ENCODE measurements at places on chromosomes 4 and X. TPM values are rescaled to one million over a fixed set of nuclear protein-coding genes. Genes with fewer than 3 reads are reported as not detected.

DNA sequence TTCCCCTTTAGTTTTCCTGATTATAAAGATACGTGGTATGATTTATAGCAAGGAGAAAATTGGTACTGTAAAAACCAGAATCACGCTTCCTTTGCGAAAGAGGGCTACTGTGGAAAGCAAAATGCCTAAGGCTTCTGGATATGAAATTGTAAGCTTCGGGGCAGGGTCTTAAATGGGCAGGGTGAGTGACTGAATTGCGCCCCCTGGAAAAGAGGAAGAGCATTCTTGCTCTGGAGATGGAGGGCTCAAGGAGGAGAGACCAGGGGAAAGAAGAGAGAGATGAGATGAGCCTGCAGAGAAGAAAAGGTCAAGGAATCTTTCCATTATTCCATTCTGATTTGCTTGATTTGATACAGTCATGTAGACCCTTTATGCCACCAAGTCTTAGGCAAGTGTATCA, 13.1 kb upstream of the ETNPPL start:
- no peak for DNase-seq

DNA sequence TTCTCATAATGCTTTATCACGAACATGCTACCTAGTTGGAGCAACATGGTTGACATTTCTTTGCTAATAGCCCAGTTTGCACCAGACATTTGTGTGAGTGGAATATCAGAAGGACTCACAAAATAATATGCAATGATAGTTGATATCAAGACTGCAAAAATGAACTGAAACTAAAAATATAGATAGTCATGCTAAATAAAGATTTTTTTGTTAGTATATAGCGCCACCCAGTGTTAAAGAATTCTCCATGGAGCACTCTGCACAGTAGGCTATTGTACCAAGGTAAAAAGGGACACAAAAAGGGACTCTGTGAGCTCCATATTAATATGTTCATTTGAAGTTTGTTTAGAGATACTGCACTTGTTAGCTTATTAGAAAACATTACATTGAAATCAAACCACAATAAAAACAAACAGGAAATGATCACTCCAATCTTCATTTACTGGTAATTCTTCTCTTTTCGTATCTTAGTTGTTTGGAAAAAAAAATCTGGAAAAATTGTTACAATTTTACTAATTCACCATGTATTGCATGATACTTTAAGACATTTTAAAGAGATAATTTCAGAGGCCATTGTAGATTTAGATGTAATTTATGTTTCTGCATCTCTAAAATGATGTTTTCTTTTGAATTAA, 1509.6 kb downstream of the ADGRL3 start:
- DNase-seq: no peak

GRCh38 chr4:128869776-128870509, 60.4 kb downstream of the JADE1 start:
- DNase-seq: no peak

DNA sequence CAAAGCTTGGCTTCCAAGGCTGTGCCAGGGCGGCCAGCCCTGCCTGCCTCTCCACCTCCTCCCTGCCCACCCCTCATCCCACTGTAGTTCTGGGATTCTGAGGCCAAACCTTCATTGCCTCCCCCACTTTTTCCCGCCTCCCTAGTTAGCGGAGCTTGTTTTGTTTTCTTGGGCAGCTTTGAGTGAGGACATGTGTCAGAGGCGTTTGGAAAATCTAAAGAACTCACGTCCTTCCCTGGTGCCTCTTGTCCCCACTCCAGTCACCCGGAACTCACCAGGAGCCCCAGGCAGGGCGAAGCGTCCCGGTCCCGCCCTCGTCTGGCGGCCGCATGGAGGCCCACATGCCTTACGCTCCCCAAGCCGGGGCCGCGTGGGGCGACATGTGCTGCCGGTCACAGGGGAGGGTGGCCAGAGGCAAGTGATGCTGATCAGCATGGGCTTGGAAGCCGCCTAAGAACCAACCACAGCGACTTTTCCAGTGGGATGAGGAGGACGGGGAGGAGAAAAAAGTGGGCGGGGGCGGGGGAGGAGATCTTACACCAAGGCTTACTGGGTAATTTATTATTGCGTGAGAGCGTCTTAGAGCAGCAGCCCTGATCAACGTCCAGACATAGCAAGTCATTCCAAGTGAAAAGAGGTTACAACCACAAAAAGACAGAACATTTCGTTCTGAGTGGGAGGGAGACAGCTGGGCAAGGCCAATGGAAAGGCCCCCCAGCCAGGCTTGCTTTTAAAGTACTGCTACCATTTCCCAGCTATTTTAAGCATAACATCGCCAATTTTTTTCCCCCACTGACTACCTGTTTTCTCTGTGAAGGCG, 48.5 kb downstream of the PRPS1 start:
- DNase-seq: peak; percentile 59

DNA sequence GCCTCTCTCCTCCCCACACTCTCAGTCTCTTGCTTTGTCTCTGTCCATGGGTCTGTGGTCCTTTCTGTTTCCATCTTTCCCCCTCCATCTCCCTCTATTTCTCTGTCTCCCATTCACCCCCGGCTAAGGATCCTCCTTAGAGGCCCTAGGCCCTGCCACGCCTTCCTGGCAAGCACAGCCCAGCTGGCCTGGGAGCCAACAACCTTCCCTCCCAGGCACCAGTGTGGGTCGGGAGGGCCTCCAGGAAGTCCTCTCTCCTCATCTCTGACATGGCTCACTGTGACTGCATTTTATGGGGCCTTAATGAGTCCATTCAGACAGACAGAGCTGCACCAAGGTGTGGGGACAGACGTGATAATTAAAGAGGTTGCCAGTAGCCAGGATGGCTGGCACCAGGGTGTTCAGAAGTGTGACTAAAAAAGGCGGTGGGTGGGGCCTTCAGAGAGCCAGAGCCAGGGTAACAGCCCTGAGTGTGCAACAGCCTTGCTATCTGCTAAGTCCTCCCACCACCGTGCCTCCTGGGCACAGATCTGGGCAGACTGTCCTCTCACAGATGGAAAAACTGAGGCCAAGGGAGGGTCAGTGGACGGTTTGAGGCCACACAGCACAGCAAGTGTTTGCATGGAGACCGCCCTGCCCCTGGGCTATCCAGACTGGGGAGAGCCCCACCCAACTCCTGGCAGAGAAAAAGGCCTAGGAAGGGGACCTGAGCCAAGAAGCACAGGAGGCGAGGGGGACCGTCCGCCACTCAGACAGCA, 31.5 kb downstream of the BLOC1S4 start:
- DNase-seq: no peak

- no peak for DNase-seq
Measured at GRCh38 chrX:56402207-56402606, 161.2 kb upstream of the UBQLN2 start.

DNA sequence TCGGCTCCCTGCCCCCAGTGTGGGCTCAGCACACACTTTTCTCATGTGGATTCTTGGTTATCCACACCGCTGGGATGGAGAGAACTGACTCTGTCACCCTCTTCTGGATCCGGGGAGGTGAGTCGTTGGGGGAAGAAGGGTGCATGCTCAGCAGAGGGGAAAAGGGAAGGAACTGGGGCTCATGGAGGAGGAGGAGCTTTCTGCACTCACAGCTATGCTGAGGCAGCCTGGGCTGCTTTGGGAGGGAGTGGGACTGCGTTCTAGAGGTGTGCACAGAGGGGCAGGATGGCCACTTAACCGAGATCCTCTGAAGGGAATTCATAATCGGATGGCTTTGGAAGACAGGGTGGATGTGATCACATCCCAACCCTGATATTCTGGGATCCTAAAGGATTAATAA, 51.6 kb downstream of the RTL5 start:
- no peak for DNase-seq

- no peak for DNase-seq
Measured at GRCh38 chr4:158422546-158422945, 99.1 kb upstream of the RXFP1 start.

DNA sequence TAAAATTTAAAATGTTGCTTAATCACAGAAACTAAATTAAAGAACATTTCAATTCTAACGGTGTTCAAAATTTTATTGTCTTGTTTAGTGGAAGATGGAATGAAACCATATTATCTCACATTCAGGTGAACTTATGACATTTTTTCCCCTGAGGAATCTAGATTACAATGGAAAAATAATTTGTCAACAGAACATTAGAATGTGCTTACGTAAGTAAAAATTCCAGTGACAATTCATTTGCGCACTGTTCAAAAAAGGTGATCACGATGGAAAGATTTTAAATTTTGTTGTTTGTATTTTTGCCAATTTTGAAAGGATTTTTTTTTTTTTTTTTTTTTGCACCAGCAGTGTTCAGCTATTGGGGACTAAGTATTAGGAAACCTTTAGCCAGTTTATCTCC, 23.3 kb upstream of the SORBS2 start:
- no peak for DNase-seq

DNA sequence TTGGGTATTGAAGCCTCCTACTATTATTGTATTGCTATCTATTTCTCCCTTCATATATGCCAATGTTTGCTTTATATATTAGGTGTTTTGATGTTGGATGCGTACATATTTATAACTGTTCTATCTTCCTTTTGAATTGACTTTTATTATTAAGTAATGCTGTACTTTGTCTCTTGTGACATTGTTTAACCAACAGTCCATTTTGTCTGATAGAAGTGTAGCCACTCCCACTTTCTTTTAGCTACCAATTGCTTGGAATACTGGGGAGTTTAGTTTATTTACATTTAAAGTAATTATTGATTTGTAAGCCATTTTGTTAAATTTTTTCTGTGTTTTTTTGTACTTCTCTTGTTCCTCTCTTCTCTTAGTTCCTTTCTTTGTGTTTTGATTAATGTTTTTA, 195.9 kb downstream of the GC start:
- DNase-seq: no peak

DNA sequence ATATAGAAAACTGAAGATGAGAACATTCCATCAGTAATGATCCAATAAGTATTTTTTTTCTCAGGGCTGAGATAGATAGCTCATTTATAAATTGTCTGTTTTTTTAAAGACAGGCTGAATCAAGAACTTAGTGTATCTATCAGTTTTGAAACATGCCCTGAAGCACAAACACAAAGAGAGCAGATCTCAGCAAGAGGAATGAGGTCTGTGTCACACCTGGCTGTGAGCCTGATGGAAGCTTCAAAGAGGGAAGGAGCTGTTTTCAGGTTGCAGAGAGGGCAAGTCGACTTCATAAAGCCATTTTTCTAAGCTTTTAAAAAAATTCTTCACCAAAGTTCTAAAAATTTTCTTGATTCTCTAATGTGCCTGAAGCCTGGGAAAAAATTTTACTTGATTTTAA, 434.9 kb downstream of the PDGFC start:
- DNase-seq: no peak

GRCh38 chr4:151908201-151908600, 147.4 kb upstream of the GATB start:
- no peak for DNase-seq

DNA sequence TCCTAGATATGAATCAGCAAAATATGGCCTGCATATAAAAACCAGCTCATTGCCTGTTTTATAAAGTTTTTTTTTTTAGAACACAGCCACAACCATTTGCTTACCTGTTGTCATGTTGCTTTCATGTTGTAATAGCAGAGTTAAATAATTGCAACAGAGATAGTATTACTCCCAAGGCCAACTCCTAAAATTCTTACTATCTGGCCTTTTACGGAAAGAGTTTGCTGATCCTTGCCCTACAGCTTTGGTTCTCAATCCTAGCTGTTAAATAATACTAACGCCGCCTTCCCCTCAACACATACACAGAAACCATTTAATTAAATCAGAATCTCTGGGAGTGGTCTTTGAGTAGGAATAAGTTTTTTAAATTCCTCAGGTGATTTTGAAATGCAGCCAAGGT, 231.3 kb upstream of the TET2 start:
- DNase-seq: no peak

DNA sequence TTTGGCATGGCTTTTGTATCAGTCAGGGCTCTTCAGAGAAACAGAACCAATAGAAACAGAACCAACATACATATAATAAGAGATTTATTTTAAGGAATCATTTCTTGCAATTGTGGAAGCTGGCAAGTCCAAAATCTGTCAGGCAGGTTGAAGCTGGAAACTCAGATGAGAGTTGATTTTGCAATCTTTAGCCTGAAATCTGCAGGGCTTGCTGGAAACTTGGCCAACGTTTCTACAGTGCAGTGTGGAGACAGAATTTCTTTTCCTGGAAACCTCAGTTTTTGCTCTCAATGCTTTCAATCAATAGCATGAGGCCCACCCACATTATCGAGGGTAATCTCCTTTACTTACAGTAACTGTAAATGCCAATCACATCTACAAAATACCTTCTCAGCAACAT, 45.4 kb downstream of the COMMD8 start:
- DNase-seq: no peak

DNA sequence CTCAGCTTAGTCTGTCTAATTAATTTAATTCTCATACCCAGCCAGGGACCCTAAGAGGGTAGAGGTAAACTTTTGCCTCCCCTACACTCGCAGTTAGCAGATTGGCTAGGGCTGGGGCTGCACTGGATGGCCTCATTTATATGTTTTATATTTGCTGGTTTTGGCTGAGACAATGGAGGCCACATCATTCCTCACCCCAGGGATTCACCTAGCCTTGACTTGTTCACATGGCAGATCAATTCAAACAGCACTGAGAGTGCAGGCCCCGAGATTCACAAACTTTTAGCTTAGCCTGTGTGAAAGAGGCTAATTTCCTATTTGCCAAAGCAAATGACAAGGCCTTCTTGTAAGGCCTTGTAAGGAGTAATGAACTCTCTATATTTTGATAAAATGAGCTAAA, 844.4 kb downstream of the ARAP2 start:
- DNase-seq: no peak

Gene CNGA2
- not detected for total RNA-seq

Gene SHROOM3
- total RNA-seq: not detected

Gene RASGEF1B
- 8.2 TPM for total RNA-seq

Gene GAGE12H
- not detected for total RNA-seq

Measured in activated naive CD8-positive, alpha-beta T cell treated with anti-CD3 and anti-CD28 coated beads, Interleukin-2, amount 10 ng/mL, durations not matched to agents 7 days and 5 days (primary cell).